Stimulated activated CD8-positive, alpha-beta memory T cell treated with anti-CD3 and anti-CD28 coated beads, Interleukin-15, amount 100 ng/mL, for 24 hours (primary cell): ENCODE measurements at places on chromosomes 7 and 10.

GRCh38 chr10:44724415-44725174, 186.5 kb upstream of the TMEM72 start:
- DNase-seq, result no peak

DNA sequence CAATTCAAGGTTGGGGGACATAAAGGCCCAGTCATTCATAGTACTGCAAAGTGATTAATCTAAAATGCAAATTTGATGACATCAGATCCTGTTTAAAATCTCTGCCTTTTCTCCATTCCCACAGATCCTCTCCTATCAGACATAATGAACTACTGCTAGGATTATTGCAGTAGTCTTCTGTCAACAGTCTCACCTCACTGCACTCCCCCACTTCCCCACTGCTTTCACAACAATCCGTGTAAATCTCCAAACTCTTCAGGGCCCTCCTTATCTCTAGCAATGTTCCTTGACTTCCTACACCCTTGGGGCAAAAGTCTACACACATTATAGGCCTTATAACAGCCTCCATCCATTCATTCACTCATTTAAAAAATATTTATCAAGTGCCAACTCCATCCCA, 112.4 kb downstream of the KBTBD2 start:
- no peak for DNase-seq

DNA sequence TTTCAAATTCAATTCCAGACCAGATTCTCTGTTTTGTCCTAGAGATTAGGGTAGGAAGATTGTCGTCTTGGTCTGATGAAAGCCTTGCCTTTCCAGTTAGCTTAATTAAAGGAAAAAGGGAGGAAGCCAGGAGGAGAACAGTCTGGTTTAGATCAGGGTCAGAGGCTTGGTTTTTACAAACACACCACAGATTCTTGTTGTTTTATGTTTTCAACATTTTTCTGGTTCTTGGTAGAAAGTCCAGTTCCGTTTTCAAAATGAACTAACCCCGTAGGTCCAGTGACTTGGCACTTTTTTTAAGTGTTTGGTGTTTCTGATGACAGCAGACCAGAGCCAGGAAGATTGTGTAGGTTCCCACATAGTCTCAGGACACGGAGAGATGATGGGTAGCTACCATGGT, 167.1 kb upstream of the INHBA start:
- DNase-seq, result no peak

DNA sequence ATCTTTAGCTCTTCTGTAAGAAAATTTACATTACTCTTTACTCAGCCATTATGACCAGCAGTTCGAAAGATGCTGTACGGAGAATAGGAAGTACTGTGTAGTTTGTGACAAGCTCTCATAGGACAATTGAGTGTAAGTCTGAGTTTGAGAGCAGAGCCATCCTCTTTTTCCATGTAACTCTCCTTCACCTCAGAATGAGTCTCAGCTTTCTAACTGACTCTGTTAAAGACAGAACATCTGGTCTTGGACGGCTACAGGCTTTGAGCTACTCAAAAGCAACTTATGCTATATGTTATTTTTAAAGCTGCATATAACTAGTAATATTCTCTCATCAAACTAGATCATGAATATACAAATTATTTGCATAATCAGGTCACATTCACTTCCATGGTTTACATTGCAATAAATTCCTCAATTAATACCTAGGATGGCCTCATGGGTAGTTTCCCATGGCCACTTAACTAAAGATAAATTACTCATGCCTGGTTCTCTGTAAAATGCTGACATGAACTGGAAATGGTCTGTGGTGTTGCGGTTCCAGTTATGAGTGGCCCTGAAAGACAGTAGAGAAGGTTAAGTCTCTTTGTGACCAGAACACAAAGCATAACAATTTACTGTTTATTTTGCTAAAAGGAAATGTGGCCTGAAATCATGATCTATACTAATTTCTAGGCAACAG, 358.7 kb downstream of the PHF14 start:
- no peak for DNase-seq

DNA sequence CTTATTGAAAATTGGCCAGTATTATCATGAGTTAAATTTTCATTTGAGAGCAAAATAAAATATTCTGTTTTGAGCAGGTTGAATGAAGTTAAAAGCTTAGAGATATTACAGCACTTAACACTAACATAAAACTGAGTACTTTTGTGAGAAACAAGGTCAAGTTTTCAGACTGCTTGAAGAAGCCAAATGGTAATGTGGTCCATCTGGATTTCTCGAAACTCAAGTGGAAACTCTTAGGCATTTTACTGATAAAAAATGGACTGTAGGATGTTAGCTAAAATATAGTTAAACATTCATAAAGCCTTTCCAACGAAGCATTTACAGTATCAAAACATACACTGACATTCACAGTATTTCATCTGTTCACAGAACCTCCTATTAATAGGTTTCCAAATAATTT, 528.1 kb upstream of the SEMA3D start:
- no peak for DNase-seq

DNA sequence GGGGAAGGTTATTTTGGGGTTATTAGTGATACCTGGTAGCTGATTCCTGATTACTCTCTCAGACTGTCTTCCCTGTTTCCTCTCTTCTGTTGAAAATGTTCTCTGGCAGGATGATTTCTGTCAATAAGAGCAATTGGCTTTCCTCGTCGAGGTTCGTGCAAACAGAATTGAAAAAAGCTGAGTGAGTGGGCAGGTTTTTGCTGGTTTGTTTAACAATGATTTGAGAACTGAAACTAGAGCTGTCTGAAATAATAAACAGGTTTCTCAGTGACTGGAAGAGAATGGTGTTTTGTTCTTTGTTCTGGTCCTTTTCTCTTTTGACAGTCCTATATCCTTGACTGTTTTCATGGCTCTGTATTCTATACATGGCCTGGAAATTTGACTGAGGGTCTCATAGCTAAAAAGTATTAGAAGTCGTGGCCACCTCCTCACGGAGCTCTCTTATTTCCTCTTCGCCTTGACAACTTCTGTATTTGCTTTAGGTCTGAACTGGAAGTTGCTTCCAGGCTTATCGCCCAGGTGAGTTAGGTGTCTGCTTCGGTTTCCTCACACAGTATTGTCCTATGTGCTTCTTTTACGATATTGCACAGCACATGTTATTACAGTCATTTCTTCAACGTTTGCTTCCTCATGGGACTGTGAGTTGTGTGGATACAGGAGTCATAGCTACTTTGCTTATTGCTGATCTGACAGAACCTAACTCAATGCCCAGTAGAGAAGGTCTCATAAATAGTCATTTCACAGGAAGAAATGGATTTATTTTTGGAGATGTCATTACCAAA, 403.6 kb downstream of the NRG3 start:
- DNase-seq, result no peak

GRCh38 chr10:132712743-132713142, 73.2 kb downstream of the NKX6-2 start:
- DNase-seq, result no peak

DNA sequence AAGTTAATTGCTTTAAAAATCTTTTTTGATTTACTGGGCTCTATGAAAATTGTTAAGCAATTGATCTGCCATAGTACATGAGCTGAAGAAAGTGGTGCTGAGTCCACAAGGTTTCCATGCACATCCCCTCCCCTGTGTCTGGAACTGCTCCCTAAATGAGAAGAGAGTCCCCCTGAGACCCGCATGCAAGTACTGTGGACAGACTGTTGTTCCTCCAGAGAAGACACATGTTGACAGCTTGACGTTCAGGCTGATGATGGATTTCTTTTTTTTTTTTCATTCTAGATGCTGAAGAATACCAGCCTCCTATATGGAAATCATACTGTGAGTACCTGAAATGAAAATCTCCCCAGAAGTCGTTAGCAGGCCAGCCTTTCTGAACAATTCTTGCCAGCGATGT, 159.8 kb downstream of the CHN2 start:
- DNase-seq, result no peak

DNA sequence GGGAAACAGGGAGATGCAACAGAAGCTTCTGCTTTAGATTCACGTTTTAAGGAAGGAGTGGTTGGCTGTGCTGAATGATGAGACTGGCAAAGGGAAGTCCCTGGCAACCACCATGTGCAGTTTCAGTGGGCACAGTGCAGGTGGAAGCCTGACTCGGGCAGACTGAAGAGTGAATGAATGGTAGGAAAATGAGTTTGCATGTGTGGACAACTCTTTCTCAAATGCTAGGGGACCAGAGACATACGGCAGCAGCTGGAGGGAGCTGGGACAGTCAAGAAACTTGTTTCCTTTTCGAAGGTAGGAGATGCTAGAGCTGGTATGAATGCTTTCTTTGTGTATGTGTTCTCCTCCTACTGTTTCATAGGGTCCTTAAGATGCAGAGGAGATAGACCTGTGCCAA, 29.0 kb downstream of the PODXL start:
- no peak for DNase-seq

DNA sequence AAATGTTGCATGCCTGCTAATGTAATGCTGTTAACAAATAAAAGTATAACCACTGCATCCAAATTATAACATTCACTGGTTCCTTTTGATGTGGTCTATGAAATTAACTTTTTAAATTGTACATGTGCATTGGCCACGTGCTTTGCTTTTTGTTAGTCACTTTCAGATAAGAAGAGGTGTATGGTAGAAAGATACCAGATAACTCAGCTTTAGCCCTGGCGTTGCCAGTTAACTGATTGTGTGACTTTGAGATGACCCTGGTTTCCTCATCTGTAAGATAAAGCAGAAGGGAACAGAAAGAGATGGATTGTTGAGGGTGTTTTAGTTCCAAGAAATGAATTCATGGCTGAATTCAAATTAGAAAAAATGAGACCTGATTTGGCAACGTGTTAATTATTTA, 1.9 kb upstream of the TRDMT1 start:
- no peak for DNase-seq

DNA sequence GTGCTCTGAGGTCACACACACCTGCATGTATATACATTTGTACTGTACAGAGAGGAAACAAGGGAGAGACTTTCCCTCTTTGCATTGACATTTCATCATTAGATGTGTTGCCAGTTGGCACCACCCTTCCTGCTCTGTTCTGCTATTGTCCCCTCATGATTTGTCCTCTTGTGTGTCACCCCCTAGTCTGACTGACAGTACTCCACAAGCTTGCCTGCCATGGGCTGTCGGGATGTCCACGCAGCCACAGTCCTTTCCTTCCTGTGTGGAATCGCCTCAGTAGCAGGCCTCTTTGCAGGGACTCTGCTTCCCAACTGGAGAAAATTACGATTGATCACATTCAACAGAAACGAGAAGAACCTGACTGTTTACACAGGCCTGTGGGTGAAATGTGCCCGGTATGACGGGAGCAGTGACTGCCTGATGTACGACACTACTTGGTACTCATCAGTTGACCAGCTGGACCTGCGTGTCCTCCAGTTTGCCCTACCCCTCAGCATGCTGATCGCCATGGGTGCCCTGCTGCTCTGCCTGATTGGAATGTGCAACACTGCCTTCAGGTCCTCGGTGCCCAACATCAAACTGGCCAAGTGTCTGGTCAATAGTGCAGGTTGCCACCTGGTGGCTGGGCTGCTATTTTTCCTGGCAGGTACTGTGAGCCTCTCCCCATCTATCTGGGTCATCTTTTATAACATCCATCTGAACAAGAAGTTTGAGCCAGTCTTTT, 9.4 kb downstream of the CLDN12 start:
- no peak for DNase-seq

- no peak for DNase-seq
Measured at GRCh38 chr10:43109671-43110249, 28.5 kb upstream of the CSGALNACT2 start.

DNA sequence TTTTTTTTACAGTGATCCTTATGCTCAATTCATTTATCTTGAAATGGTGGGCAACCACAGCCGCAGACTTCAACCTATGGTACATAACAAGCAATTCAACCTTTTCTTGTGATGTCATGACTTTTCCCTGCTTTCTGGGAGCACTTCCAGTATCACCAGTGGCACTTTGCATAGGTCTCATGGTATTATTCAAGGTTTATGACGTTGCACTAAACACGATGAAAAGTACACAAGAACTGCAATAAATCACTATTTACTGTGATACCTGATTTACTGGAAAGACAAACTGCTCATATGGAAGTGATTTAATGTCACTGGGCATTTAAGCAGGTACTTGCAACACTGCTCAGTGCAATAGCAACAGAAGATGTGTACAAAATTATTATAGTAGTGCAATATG, 251.7 kb upstream of the CXCL12 start:
- DNase-seq, result no peak

DNA sequence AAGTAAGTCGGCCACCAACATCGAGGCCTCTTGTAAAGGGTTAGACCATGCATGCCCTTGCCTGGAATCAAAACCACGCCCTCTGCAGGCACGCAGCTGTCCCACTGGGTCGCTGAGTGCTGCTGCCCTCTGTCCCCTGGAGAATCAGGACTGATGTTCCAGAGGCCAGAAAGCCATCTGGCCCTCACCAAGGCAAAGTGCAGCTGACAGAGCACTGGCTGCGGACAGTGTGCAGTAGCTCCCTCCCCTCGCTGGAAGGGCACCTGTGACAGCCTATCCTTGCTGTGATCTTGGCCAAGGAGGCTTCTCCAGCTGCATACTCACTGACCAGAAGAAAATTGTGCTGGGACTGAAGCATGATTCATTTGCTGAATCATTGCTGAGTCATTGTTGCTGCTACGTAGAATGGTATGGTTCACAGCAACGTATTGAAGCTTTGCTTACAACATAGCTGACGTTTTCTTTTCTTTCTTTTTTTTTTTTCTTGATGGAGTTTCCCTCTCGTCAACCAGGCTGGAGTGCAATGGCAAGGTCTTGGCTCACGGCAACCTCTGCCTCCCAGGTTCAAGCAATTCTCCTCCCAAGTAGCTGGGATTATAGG, 30.4 kb downstream of the DDC start:
- DNase-seq, result no peak
